ENCODE measurements at places on chromosomes 3 and 15.

DNA sequence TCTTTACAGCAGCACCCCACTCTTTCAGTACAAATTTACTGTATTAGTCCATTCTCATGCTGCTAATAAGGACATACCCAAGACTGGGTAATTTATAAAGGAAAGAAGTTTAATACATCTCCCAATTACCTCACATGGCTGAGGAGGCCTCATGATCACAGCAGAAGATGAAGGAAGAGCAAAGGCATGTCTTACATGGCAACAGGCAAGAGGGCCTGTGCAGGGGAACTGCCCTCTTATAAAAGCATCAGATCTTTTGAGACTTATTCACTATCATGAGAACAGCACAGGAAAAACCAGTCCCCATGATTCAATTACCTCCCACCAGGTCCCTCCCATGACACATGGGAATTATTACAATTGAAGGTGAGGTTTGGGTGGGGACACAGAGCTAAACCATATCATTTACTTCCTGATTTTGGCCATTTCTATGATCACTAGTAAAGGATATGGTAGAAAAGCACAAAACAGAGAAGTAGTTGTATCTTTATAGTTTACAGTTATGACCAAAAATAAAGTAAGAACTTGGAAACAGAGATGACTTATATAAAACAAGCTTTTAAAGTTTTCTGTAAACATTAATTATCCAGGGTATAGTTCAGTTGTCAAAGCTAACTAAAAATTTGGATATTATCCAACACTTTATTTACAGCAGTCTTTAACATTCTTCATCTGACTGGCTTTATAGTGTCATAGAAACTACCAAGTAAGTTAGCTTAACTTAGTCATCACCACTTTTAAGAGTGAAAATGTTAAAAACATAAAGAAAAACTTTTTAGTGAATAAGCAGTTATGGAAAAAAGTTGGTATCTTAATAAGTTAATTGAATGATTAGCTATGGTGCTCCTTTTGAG is 40.2 kb downstream of the P2RY1 start:
- DNase-seq = no peak

- peak; percentile 90 for DNase-seq
Observed at GRCh38 chr3:8629151-8630021, 15.2 kb downstream of the SSUH2 start.

DNA sequence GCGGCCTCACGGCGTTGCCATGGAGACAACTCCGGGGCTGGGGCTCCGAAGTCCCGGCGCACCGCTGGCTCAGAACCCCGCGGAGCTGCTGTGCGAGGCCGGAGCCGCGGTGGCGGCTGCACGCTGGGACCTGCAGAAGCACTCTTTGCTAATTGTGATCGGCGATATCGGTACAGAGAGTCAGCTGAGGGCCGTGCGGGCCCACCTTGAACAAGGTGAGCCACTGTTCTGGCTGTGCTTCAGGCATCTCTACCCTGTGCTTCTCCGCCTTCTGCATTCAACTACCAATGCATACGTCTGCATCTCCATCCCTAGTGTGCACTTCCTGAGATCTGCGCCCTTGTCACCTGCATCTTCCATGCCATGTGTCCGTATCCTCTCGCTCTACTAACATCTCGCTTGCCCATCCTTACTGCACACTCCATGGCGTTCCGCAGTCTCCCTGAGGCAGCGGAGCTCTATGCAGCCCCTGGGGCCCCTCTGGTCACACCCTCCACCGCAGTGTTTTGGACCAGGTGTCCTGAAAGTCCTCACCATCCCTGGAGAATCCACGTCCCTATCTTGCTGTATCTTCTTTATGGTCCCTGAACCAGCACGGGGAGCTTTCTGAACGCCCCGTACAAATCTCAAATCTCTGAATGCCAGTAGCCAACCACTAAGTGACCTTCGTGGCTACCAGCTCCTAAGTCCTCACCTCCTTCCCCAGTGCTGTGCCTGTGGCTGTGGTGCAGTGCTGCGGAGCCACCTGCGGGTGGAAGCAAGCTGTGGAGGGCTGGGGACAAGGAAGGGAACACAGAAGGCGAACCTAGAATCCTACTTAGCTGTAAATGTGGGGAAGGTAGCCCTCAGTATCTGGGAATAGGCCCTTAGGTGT is 6.2 kb upstream of the MAP1A start:
- DNase-seq = peak; percentile 74

GRCh38 chr3:128319107-128319506 is 147.6 kb downstream of the DNAJB8 start:
- DNase-seq = no peak

- no peak for DNase-seq
Observed at GRCh38 chr3:12556314-12556689, 585 bp upstream of the MKRN2 start.

DNA sequence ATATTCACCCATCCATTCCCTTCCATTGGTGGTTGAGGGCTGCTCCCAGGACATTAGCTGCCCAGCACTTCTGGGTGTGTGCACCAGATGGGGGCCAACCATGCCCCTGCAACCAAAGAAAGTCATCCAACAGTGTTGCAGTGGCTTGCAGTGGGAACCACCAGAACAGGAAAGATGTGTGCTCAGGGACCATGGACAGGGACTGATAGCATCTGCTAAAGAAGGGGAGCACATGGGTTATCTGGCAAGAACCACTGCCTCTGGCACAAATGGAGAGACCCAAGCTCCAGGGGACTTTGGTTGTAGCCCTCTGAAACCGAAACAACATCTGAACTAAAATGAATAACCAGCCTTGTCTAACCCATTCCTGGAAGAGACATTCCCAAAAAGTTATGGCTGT is 8.1 kb downstream of the DCLK3 start:
- DNase-seq = no peak
